M059J (cell line): ENCODE measurements at places on chromosomes 3 and 15.

GRCh38 chr3:60703008-60703407 is 548.2 kb downstream of the FHIT start:
- no peak for DNase-seq

- no peak for DNase-seq
Measured at GRCh38 chr3:27302891-27303290, 66.3 kb downstream of the NEK10 start.

- no peak for DNase-seq
Measured at GRCh38 chr3:50381383-50381782, 22.1 kb upstream of the TMEM115 start.

DNA sequence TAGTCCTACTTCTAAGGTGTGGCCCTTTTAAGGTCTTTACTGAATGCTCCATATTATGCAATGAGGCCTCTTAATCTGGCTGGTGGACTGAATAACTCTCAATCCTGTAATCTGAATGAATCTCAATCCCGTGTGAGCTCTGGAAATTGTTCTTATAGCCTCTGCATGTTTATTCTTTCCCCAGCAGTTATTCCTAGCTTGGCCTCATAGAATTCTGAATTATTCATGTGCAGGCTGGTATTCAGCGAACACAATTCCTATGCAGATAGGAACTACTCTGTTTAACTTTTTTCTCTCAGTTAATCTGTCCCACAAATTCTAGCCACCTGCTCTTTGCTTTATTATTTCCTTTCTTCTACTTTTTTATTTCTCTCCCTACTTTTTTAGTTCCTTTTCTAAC is 44.3 kb upstream of the XRN1 start:
- no peak for DNase-seq

DNA sequence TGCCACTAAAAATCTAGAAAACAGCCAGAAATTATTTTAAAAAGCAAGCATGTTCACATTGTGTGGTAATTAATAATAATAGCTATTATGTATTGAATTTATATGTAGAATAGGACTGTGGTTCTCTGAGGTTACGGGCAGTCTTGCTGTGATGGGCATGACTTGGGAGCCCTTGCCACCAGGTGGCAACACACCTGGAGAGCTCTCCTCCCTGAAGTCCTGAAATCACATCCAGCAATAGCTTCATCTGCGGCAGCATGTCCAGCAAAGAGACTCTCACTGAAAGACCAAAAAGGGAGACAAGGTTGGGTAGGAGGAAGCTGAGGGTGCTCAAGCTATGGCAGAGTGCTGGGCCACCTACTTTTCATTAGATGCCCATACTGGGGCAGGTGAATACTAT is 206.8 kb upstream of the IL12A start:
- DNase-seq: no peak

DNA sequence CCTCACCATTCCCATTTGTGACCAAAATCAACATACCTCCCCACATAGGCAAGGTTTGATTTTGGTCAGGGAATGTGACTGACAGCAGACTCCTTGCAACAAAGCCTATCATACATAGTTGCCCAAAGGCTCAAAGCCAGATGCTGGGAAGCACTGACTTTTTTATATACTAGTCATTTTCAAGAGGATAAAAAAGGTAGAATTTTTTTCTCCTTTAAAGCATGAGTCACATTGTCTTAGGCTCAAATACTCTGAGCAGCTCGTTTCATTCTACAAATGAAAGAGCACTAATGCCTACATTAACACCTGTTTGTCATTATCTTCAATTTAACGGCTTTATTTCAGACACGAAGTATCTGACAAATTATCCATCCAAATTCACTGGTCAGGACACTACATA is 36.2 kb downstream of the ICE2 start:
- peak; percentile 46 for DNase-seq

DNA sequence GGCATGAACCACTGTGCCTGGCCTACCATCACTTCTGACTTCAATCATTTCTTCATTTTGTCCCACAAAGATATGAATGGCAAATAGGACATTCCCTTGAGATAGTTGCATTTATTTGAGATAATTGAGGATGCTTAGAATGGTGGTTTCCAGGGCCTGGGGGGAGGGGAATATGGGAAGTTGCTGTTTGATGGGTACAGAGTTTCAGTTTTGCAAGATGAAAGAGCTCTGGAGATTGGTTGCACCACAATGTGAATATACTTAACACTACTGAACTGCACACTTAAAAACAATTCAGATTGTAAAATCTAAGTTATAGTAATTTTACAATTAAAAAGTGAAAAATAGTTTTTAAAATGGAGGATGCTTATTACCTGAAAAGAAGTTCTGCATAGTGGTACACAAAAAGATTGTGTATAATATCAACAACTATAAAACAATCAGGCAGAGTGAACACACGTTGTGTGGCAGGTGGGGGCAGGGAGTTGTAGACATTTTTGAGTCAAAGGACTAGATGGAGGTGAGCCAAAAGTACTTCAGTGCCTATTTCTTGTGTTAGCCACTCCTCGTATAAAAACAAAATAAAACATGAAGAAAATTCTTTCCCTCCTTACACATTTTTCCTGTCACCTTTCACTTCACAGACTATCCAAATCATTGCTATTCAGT is 18.5 kb upstream of the RIOX2 start:
- no peak for DNase-seq
